Chondrocyte (in vitro differentiated cells): ENCODE measurements at places on chromosomes 3 and 15. TPM values are rescaled to one million over a fixed set of nuclear protein-coding genes. Genes with fewer than 3 reads are reported as not detected.
A peak's percentile ranks its signal among the peaks of the same experiment; 100 is the strongest.

Gene XXYLT1
- 32.7 to 51.3 TPM (median 33.6 TPM) in 3 replicates for total RNA-seq

Gene MAP1A
- 95.3 to 99.9 TPM (median 96.3 TPM) in 3 replicates for total RNA-seq

Gene MLF1
- 12.2 to 13.7 TPM (median 12.7 TPM) in 3 replicates for total RNA-seq

Gene DLEC1
- 0.17 to 0.29 TPM (median 0.18 TPM) in 3 replicates for total RNA-seq

Gene PSTPIP1
- total RNA-seq = not detected in 3 replicates

Gene COL6A5
- not detected in 3 replicates for total RNA-seq

Gene ATP13A4
- not detected in 3 replicates for total RNA-seq

Gene LRRC15
- 0.18 to 1.7 TPM (median 0.22 TPM) in 3 replicates for total RNA-seq

GRCh38 chr3:128152419-128153155 lies 694 bp upstream of the EEFSEC start:
- peaks cover 13% of the 10 kb centered on the region for H3K36me3 ChIP-seq
- no peak for DNase-seq
- H3K4me1 ChIP-seq = peaks cover 12% of the 10 kb centered on the region
- no peaks in the 10 kb centered on the region for H3K27me3 ChIP-seq
- peak overlapping the region; percentile 81 for H3K27ac ChIP-seq
- H3K4me3 ChIP-seq = peak overlapping the region; percentile 88

DNA sequence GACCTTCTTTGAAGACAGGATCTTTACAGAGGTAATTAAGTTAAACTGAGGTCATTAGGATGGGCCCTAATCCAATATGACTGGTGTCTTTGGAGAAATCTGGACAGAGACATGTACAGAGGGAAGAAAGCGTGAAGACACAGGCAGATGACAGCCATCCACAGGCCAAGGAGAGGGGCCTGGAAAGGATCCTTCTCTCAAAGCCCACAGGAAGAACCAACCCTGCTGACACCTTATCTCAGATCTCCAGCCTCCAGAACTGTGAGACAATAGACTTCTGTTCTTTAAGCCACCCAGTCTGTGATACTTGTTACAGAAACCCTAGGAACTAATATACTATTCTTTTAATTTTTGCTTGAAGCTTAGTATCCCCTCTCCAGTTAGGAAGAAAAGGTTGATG lies 74.2 kb downstream of the WDR76 start:
- H3K27me3 ChIP-seq = no peaks in the 10 kb centered on the region
- no peaks in the 10 kb centered on the region for H3K36me3 ChIP-seq
- no peak overlapping the region for H3K4me3 ChIP-seq
- H3K27ac ChIP-seq = no peak overlapping the region

GRCh38 chr3:13115991-13116390 lies 42.8 kb upstream of the IQSEC1 start:
- H3K4me1 ChIP-seq = no peaks in the 10 kb centered on the region
- no peak overlapping the region for H3K27ac ChIP-seq
- DNase-seq = peak; percentile 57
- no peak overlapping the region for H3K4me3 ChIP-seq

DNA sequence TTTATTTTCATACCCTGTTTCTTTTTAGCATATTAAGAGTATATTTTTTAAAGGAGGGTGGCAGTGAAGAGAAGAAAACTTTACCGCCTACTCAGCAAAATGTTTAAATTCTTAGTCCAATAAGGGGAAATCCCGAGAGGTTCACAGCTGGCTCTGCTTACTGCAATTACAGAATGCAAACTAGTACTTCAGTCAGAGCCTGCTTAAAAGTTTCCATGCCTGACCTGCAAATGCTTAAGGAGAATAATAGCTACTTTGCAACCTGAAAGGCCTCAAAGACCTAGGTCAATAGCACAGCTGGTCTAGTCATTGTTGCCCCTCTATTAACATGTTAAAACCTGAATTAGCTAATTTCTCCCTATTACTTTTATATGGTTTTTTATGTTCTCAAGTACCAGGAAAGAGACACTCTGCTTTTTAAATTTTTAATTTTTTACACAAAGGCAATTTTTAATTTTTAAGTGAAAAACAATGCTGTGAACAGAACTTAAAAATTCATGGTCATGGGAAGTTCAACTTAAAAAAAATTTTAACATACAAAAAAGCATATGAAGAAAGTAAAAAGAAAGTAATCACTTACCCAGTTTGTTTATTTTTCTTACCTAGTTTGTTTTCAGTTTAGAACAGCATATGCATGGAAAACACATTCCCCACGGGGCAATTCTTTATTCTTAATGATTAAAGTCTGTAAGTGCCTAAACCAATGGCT lies 79.2 kb downstream of the P3H2 start:
- peaks cover 52% of the 10 kb centered on the region for H3K4me1 ChIP-seq
- H3K27ac ChIP-seq = no peak overlapping the region
- DNase-seq = no peak
- no peaks in the 10 kb centered on the region for H3K36me3 ChIP-seq

- peak overlapping the region; percentile 19 for H3K27ac ChIP-seq
- H3K4me1 ChIP-seq = peaks cover 36% of the 10 kb centered on the region
- no peaks in the 10 kb centered on the region for H3K36me3 ChIP-seq
- DNase-seq = no peak
- no peak overlapping the region for H3K4me3 ChIP-seq
Observed at GRCh38 chr3:49341996-49342395, 2.1 kb upstream of the USP4 start.

- peak overlapping the region; percentile 61 for H3K27ac ChIP-seq
- DNase-seq = no peak
Observed at GRCh38 chr3:179590669-179591068, 13.8 kb downstream of the MRPL47 start.

DNA sequence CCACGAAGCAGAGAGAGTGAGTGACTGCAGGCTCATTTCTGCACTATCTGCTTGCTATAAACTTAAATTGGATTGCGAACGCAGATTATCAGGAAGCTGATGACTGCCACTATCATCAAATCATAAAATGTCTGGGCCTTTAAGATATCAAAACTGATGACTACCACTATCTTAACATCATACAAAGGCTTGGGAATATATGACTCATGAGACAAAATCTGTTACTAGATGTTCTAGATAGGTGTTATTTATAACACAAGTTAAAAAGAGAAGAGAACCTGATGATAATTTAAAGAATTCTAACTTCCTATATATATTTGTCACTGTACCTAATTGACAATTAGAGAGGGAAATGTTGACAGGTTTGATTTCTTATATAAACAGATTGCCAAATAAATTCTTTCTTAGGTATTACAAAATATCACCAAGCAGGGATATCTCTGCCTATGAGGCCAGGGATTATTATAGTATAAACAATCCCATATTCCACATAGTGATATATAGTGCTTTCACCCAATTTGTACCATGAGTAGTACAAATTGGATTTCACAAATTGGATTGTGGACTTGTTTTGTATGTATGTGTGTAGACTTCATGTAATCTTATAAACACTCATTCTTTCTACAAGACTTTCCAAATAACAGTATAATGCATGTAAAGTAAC lies 1157.2 kb downstream of the ROBO1 start:
- no peak for DNase-seq
- no peak overlapping the region for H3K4me3 ChIP-seq
- no peaks in the 10 kb centered on the region for H3K27me3 ChIP-seq
- peaks cover 15% of the 10 kb centered on the region for H3K36me3 ChIP-seq
- H3K27ac ChIP-seq = no peak overlapping the region
- peaks cover 5% of the 10 kb centered on the region for H3K4me1 ChIP-seq

DNA sequence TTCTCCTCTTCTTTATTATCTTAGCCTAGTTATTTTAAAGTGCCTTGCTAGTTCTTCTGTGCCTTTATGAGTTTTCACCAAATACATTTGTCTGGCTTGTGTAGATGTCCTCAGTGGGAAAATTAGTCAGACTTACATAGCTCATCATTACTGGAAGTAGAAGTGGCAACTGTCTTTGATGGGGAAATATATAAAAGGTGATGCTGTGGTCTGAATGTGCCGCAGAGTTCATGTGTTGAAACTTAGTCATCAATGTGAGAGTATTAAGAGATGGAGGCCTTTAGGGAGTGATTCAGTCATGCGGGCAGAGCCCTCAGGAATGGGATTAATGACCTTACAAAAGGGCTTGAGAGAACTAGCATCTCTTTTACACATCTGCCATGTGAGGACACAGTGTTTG lies 6.4 kb upstream of the ERICH6 start:
- DNase-seq = no peak
- no peak overlapping the region for H3K27ac ChIP-seq
- H3K4me3 ChIP-seq = no peak overlapping the region
- peaks cover 3% of the 10 kb centered on the region for H3K4me1 ChIP-seq

DNA sequence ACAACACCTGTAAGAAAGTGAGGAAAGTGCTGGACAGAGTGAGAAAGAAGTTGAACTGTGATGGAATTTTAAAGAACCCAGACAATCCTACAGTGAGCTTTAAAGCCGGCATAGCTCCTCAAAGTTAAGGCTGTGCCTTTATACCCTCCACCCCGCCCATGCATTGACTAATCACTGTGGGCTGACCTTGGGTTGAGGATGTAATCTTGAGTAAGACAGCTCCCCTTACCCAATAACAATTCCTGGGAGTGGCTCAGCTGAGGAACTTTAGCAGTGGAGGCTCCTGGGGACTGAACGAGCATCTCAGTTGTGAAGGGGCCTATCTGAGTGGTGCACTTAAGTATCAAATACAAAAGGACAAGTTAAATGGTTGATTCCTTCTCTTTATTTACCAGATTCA lies 35.7 kb upstream of the ZNF770 start:
- H3K36me3 ChIP-seq = no peaks in the 10 kb centered on the region
- no peak for DNase-seq
- H3K27me3 ChIP-seq = peaks cover 4% of the 10 kb centered on the region
- no peak overlapping the region for H3K4me3 ChIP-seq
- H3K27ac ChIP-seq = no peak overlapping the region
- H3K4me1 ChIP-seq = no peaks in the 10 kb centered on the region

DNA sequence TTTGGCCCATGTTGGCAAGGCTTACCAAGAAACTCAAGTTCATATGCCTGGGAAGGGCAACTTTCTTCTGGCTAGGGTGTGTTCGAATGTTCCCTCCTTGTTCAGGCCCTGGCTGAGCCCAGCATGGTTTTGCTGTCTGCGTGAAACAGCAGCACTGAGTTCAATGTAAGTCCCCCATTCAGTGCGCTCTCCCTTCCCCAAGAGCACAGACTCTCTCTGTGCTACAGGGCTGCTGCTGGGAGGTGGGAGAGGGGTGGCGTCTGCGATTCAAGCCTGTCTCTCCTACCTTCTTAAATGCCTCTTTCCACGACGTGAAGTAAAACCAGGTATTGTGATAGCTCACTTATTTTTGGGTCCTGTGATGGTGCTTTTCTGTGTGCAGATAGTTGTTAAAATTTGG lies 289.3 kb upstream of the GOLIM4 start:
- H3K27ac ChIP-seq = no peak overlapping the region
- no peak overlapping the region for H3K4me3 ChIP-seq
- DNase-seq = no peak
- no peaks in the 10 kb centered on the region for H3K27me3 ChIP-seq

DNA sequence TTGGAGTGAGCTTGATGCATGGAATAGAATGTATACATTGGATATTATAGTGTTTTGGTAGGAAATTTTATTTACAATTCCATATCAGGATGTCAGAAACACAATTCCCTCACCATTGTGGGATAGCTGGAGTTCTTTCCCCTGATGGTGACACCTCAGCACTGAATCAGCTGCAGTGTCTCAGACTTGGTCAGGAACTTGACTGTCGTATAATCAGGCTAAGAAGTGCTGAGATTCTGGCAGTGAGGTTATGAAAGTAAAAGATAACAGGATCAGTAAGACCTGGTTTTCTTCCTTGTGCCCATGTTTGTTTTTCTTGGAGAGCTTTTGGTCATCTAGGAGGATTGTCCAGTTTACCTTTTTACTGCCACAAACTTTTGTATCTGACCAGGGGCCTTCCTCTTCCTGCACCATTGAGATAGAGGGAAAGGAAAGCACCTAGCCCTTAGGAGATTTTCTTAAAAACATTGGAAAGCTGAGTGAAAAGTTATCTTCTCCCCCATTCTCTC lies 27.3 kb upstream of the ST3GAL6 start:
- peaks cover 44% of the 10 kb centered on the region for H3K27me3 ChIP-seq
- no peak overlapping the region for H3K27ac ChIP-seq
- H3K36me3 ChIP-seq = peaks cover 2% of the 10 kb centered on the region
- H3K4me3 ChIP-seq = no peak overlapping the region
- H3K4me1 ChIP-seq = peaks cover 14% of the 10 kb centered on the region

- H3K27ac ChIP-seq = no peak overlapping the region
- no peak for DNase-seq
- no peak overlapping the region for H3K4me3 ChIP-seq
- H3K4me1 ChIP-seq = no peaks in the 10 kb centered on the region
- H3K36me3 ChIP-seq = no peaks in the 10 kb centered on the region
Observed at GRCh38 chr3:89353465-89353864, 246.0 kb downstream of the EPHA3 start.

DNA sequence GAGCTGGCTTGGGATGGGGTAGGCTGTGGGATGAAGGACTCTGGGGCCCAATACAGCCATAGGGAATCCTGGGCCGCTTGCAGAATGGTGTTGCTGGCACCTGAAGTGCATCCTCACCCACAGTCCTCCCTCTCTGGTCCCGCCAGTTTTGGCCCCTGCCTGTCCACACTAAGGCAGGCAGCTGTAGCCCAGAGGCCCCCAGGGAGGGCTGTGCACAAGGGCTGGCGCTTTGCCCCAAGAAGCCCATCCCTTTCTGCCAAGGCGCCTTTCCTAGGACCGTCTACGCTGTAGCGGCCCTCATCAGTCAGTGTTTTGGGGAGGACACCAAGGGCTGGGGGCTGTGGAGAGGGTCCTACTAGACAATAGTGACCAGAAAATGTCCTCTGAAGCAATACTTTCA lies 116.2 kb upstream of the ABHD17C start:
- H3K27me3 ChIP-seq = no peaks in the 10 kb centered on the region
- H3K4me3 ChIP-seq = no peak overlapping the region
- peaks cover 47% of the 10 kb centered on the region for H3K36me3 ChIP-seq
- peaks cover 17% of the 10 kb centered on the region for H3K4me1 ChIP-seq

- H3K36me3 ChIP-seq = no peaks in the 10 kb centered on the region
Observed at GRCh38 chr3:70702132-70702531, 389.7 kb upstream of the MDFIC2 start.

DNA sequence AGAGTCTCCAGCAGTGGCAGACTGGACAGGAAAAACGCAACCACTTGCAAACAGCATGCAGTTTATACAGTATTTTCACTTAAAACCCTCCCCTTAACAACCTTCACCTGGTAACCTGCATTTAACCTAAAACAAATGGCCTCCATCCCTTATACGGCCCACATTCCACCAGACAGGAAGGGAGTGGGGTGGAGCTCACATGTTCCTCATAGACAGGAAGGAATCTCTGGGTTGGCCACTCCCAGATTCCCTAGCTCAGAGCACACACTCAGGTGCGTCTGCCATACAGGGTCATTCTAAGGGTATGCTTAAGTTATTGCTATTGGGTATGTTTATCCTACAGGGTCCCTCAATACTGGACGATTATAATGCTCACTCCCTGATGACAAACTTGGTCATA lies 16.8 kb upstream of the ABHD2 start:
- no peak for DNase-seq
- H3K27me3 ChIP-seq = no peaks in the 10 kb centered on the region
- no peak overlapping the region for H3K27ac ChIP-seq
- H3K36me3 ChIP-seq = peaks cover 10% of the 10 kb centered on the region
- H3K4me3 ChIP-seq = no peak overlapping the region
- H3K4me1 ChIP-seq = peaks cover 3% of the 10 kb centered on the region

DNA sequence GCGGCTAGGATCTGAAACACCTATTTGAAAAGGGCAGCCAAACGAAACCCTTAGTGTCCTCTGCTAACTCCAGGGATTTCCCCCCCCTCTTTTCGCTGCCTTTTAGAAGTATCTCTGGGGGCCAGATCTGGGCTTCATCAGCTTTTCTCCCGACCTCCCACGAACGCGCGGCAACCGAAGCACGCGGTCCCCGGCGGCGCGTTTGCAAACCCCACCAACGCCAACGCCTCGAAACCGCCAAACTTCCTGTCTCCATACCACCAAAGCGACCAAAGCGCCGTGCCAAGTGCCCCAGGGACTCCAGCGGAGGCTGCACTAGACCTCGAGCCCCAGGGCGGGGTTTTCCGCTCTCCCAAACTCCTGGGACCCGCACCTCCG lies 155.8 kb upstream of the FRMD4B start:
- peaks cover 16% of the 10 kb centered on the region for H3K4me1 ChIP-seq
- peaks cover 55% of the 10 kb centered on the region for H3K27me3 ChIP-seq
- peak overlapping the region; percentile 67 for H3K4me3 ChIP-seq
- H3K36me3 ChIP-seq = no peaks in the 10 kb centered on the region
- H3K27ac ChIP-seq = no peak overlapping the region
- DNase-seq = no peak
